ENCODE measurements at places on chromosomes 5 and 9.

- peaks cover 3% of the 10 kb centered on the region for H3K4me1 ChIP-seq
- no peak overlapping the region for H3K4me3 ChIP-seq
- no peaks in the 10 kb centered on the region for H3K36me3 ChIP-seq
- no peaks in the 10 kb centered on the region for H3K27me3 ChIP-seq
Measured at GRCh38 chr5:89601880-89602279, 718.9 kb upstream of the MEF2C start.

- no peaks in the 10 kb centered on the region for H3K4me1 ChIP-seq
- H3K36me3 ChIP-seq, result no peaks in the 10 kb centered on the region
- no peak for DNase-seq
- H3K27me3 ChIP-seq, result peaks cover 19% of the 10 kb centered on the region
Measured at GRCh38 chr9:121696930-121697329, 45.5 kb downstream of the DAB2IP start.

DNA sequence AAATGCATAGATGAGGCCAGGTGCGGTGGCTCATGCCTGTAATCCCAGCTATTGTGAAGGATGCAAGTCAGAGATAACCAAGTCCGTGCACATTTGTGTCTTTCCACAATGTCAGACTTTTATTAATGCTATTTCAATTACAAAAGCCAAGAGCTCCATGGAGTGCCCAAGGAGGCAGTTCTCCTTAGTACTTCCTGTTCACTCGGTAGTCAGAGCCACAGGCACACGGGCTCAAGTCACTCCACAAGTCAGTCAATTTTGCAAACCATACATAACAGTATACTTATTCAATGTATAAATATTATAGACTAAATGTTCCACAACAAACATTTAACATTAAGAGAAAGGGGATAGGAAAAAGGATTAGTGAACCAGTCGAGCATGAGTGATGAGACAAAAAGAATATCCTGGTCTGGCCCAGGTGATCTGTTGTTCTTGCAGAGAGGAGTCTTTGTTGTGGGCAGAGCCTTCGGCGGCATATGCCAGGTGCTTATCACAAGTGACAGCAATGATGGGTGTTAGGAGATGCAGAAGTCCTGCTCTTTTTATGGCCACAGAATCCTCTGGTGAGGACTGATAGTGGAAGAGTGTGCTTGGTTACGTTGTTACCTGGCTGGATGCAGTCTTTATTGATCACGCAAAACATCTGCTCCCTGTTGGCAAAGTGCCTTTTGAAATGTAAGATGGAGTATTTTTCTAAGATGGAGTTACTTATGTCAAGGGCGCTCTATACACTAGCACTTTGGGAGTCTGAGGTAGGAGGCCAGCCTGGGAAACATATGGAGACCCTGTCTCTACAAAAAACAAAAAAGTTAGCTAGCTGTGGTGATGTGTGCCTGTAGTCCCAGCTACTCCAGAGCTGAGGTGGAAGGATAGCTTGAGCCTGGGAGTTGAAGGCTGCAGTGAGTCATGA lies 167.0 kb upstream of the FBXL17 start:
- H3K4me1 ChIP-seq, result no peaks in the 10 kb centered on the region
- H3K36me3 ChIP-seq, result no peaks in the 10 kb centered on the region
- H3K4me3 ChIP-seq, result no peak overlapping the region
- no peak overlapping the region for H3K27ac ChIP-seq
- no peak for DNase-seq
- no peaks in the 10 kb centered on the region for H3K27me3 ChIP-seq

GRCh38 chr5:139272471-139273321 lies 20.8 kb upstream of the MATR3 start:
- H3K4me3 ChIP-seq, result peak overlapping the region; percentile 82
- H3K36me3 ChIP-seq, result peaks cover 2% of the 10 kb centered on the region

DNA sequence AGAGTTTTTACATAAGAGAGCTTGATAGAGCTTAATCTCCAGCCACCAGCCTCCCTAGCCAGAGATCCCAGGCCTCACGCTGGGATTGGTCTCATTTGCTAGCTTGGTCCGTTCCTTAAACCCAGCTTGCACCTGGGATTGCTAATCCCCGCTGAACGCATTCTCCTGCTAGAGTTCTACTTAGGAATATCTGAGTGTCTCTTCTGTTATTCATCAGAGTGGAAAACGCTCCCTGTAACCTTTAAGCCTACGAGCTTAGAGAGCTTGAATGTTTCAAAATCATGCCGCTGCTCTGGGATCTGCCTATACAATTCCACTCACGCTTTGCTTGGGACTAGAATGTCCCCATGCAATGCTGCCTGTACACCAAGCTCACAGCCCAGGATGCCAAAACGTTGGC lies 201.8 kb downstream of the NSG2 start:
- no peaks in the 10 kb centered on the region for H3K36me3 ChIP-seq
- no peaks in the 10 kb centered on the region for H3K27me3 ChIP-seq
- no peaks in the 10 kb centered on the region for H3K4me1 ChIP-seq
- no peak overlapping the region for H3K4me3 ChIP-seq
- DNase-seq, result no peak

All from GM12878 (cell line).